Metanephros (tissue), 2 donors: ENCODE measurements at places on chromosomes 5 and 9. TPM values are rescaled to one million over a fixed set of nuclear protein-coding genes. Genes with fewer than 3 reads are reported as not detected.

The SLC6A18 gene
- 0.70 TPM for total RNA-seq

The BBLN gene
- 46.3 TPM for total RNA-seq

The SH2D3C gene
- total RNA-seq = 22.4 TPM

The HTR4 gene
- 0.35 TPM for total RNA-seq

The PKD2L2 gene
- 0.53 TPM for total RNA-seq

The SLC38A9 gene
- total RNA-seq = 45.6 TPM

The LRRC26 gene
- total RNA-seq = 0.35 TPM

The PCDHB2 gene
- 6.2 TPM for total RNA-seq

The PPP2R2B gene
- total RNA-seq = 10.3 TPM

The CAST gene
- total RNA-seq = 79.4 TPM

The SPINK1 gene
- 43.6 TPM for total RNA-seq

The GAPT gene
- 1.2 TPM for total RNA-seq

The QRFP gene
- total RNA-seq = not detected

The LCN12 gene
- total RNA-seq = 10.2 TPM

The SIGMAR1 gene
- total RNA-seq = 35.7 TPM

The CCL27 gene
- not detected for total RNA-seq

The CDX1 gene
- total RNA-seq = 0.18 TPM

The PIP5K1B gene
- total RNA-seq = 7.0 TPM

The GADD45G gene
- total RNA-seq = 8.6 TPM

The MARCHF11 gene
- total RNA-seq = 0.35 TPM

The ANKH gene
- 21.5 TPM for total RNA-seq

The CDC42SE2 gene
- total RNA-seq = 48.3 TPM

The LIFR gene
- 136 TPM for total RNA-seq

The PRELID2 gene
- total RNA-seq = 40.2 TPM

The PITX1 gene
- total RNA-seq = 3.6 TPM
